ENCODE measurements at places on chromosomes 3 and 15.

GRCh38 chr15:73889762-73890124 lies 16.4 kb downstream of the TBC1D21 start:
- no peak for DNase-seq

GRCh38 chr3:145006271-145006670 lies 1034.6 kb downstream of the DIPK2A start:
- no peak for DNase-seq

GRCh38 chr3:114725966-114726365 lies 421.1 kb downstream of the ZBTB20 start:
- DNase-seq, result no peak

- no peak for DNase-seq
Observed at GRCh38 chr15:78421238-78421965, 16.6 kb upstream of the IREB2 start.

- DNase-seq, result no peak
Observed at GRCh38 chr3:116441652-116442051, 3.6 kb downstream of the LSAMP start.

GRCh38 chr3:52453496-52454249 lies at the start of gene TNNC1:
Gene TNNC1, minus strand, starts transcription at chr3:52454041. Its CDS starts 26 bp downstream, at chr3:52454015.
- no peak for DNase-seq

DNA sequence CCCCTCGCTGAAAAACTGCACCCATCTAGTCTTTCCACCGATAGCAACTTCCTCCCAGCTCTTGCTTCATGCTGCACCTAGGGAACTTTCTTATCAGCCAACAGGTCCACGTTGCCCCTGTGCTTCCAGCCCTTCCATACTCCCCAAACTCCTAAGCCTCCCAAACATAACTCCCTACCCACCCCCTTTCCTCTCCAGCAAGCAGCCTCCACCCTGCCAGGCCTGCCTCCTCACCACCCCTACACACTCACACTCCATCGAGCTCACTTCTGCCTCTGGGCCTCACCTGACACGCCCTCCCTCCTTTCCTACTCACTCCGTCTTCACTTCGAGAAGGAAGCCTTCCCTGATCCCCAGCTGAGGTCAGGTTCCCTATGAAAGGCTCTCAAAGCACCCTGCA lies 8.1 kb downstream of the INSYN1 start:
- no peak for DNase-seq

DNA sequence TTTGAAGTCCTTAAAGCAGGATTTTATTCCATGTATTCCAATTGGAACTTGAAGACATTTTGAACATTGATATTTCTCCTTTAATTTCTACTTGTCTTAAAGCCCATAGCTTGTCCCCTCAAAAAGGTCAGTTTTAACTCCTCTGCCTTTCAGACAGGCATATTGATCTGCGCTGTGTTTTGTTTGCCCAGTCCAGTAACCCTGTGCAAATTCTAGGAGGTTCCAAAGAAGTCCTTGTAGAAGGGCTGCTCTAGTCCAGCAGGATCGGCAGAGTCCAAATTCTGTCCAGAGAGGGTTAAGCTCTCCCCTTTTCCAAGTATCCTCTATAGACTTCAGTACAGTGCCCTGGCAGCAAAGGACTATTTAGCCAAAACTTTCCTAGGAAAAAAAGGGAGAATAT lies 105.6 kb upstream of the MANF start:
- DNase-seq, result no peak

GRCh38 chr15:69555080-69555479 lies 102.5 kb downstream of the RPLP1 start:
- peak; percentile 24 for DNase-seq

GRCh38 chr3:189900578-189900977 lies 220.1 kb downstream of the P3H2 start:
- DNase-seq, result no peak

DNA sequence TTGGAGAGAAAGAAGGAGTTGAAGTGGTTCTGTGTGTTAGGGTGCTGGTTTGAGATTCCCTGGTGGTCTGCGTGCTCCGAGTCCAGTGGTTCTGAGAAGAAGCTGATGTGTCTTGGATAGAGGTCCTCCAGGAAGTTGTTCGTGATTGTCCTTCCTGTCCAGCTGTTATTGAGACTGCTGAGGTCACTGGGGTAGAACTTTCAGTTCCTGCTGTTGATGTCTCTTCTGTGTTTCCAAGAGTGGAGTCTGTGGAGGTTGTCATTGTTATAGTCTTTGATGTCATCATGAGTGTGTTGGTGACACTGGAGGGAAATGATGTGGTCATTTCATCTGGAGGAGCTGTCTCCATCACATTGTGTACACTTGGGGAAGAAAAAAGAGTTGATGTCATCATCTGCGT lies 20.8 kb downstream of the MUC4 start:
- DNase-seq, result no peak

DNA sequence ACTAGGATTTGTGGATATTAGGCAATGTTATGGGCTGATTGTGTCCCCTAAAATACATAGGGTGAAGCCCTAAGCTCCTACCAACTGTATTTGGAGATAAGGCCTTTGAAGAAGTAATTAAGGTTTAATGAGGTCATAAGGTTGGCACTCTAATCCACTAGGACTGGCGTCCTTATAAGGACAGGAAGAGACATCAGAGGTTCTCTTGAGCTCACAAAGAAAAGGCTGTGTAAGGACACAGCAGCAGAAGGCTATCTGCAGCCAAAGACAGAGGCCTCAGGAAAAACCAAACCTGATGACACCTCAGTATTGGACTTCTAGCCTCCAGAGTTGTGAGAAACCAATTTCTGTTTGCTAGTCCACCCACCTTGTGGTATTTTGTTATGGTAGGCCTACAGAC lies 416.7 kb downstream of the ZBTB20 start:
- no peak for DNase-seq

DNA sequence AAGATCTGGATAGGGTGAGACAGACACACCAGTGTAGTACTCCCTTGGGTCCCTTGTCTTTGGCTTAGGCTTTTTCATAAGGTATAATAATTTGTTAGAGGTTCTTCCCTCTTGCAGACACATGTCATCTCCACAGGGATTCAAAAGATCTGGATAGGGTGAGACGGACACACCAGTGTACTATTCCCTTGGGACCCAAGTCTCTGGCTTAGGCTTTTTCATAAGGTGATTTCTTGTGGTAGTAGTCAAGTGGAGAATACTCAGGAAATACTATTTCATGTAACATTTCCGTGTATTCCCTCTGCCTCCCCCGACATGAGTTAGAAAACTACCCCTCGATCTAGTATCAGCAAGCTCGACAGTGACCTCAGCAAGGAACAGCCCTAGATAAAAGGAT lies 954 bp upstream of the MAPKBP1 start:
- no peak for DNase-seq
